ENCODE measurements at places on chromosomes 11 and 22.
A peak's percentile ranks its signal among the peaks of the same experiment; 100 is the strongest.

- no peak for DNase-seq
Observed at GRCh38 chr11:84560206-84560605, 1066.9 kb downstream of the DLG2 start.

GRCh38 chr11:44564670-44565210 is 723 bp upstream of the CD82 start:
- peak; percentile 93 for DNase-seq

DNA sequence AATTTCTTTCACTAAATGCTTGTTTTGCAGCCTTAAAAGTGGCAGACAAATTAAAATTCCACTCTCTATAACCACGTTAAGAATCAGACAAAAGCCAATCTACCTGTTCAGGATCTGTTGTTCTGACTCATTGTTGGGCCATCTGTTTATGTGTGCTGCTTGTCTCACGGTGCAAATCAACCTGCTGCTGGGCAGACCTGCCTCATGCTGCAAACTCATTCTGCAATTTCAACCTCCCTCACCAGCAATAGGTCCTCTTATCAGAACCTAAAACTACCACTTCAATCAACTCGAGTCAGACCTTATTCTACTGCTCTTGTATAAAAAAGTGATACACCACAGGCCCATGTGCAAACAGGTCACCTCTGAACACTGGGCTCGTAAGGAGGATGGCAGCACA is 75.1 kb downstream of the LARGE2 start:
- DNase-seq = no peak

GRCh38 chr11:36452236-36452940 is 57.7 kb downstream of the TRAF6 start:
- no peak for DNase-seq

- DNase-seq = peak; percentile 81
Observed at GRCh38 chr22:36659762-36660509, 43.6 kb downstream of the CACNG2 start.

All from inflammatory macrophage treated with lipopolysaccharide for 1 hour (primary cell).